ENCODE measurements at places on chromosomes 7 and 10. TPM values are rescaled to one million over a fixed set of nuclear protein-coding genes. Genes with fewer than 3 reads are reported as not detected.

- peaks cover 7% of the 10 kb centered on the region for H3K4me1 ChIP-seq
- H3K4me3 ChIP-seq: no peak overlapping the region
- DNase-seq: no peak
- H3K36me3 ChIP-seq: no peaks in the 10 kb centered on the region
- no peak overlapping the region for H3K27ac ChIP-seq
- H3K27me3 ChIP-seq: no peaks in the 10 kb centered on the region
These were observed 46.3 kb upstream of the SHH start for GRCh38 chr7:155858521-155859061.

DNA sequence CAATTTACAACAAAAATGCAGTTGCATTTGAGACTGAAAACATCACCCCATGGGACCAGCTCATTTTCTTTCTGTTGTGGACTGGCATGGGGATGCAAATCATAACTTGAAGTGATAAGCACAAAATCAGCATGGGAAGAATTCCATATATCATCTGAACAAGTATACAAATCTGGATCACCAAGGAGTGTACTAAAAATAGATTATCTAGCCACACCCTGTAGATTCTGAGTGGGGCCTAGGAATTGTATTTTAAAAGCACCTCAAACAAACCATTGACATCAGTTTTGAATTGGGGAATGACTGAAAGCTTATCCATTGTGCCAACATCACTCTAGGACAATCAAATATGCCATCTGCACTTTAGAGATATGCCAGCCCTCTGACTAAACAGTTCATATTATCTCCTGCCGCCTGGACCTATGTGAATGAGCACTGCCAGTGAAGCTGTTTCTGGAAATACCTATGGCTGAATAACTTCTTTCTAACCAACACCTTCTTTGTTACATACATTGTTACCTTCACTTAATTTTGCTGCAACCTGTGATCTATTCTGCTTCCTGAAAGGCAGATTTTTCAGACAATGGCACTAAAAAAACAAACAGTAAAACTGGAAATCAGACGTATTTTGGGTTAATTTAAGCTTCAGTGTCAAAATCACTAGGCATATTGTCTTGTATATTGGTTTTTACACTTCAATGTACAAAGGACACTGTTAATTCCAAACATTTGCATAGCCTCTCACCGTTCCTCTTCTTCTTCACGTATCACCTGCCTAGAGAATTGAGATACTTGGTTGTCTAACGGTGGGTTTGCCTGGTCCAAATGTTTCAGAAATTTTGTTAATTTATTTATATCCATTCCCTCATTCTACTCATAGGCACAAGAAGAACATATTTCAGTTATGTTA, 42.4 kb upstream of the HGF start:
- H3K27ac ChIP-seq: no peak overlapping the region
- H3K27me3 ChIP-seq: no peaks in the 10 kb centered on the region
- H3K4me1 ChIP-seq: no peaks in the 10 kb centered on the region
- no peak for DNase-seq
- H3K36me3 ChIP-seq: no peaks in the 10 kb centered on the region

- no peaks in the 10 kb centered on the region for H3K27me3 ChIP-seq
- no peak for DNase-seq
- H3K27ac ChIP-seq: no peak overlapping the region
These were observed 65.2 kb upstream of the OIT3 start for GRCh38 chr10:72828294-72828693.

DNA sequence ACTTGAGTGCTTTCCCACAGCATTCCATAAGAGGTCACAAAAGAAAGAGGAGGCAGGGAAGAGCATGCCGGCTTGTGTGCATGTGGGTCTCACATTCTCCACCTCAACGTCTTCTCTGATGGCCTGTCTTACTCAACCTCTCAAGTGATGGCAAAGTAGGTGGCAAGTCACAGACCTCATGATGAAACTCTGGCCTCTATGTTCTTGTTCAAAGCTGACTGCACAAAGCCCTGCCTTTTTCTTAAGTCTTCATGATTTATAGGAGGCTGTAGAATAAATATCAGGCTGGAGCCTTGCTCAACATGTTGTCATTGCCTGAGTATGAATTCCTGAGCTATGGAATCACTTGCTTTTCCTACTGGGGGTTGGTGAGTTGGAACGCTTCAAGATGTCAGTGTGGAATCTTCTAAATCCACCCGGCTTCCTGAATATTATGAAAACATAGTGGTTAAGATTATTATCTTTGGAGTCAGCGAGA, 213.6 kb upstream of the INHBA start:
- H3K27ac ChIP-seq: peak overlapping the region; percentile 62
- DNase-seq: no peak
- H3K4me1 ChIP-seq: peaks cover 9% of the 10 kb centered on the region
- no peaks in the 10 kb centered on the region for H3K27me3 ChIP-seq
- no peak overlapping the region for H3K4me3 ChIP-seq
- no peaks in the 10 kb centered on the region for H3K36me3 ChIP-seq

- no peaks in the 10 kb centered on the region for H3K4me1 ChIP-seq
- DNase-seq: no peak
- H3K27me3 ChIP-seq: no peaks in the 10 kb centered on the region
- no peaks in the 10 kb centered on the region for H3K36me3 ChIP-seq
- no peak overlapping the region for H3K27ac ChIP-seq
- peak overlapping the region; percentile 65 for H3K4me3 ChIP-seq
These were observed 843 bp downstream of the CFAP70 start for GRCh38 chr10:73357821-73358220.

DNA sequence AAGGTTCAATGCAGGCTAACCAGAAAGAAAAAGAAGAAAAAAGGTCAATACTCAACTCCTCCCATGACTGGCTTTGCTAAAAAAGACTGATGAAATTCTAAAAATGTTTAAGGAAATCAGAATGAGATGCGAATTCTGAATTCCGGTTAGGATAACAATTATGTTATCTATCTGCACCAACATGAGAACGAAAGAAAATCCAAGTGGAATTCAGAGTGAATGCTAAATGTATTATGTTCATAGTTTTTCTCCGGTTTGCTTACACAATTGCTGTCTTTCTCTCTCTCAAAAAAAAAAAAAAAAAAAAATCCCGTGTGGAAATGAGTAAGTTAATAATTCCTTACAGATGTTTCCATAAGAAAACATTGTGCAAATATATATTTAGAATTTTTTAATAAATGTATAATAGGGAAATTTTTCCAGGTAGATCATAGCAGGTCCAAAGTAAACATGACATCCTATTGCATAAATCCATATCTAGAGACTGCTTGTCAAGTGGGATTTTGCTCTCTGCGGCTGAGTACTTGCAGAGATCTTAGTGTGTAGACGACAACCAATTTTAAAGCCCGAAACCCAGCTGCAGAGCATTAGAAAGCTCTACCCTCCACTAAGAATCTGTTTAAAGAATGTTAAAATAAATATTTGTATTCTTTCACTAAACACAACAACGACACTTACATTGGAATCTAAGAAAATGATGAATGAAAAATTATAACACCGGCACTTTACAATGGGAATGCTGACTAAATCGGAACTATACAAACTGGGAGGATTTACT, 104.0 kb downstream of the JAZF1 start:
- DNase-seq: no peak
- H3K4me3 ChIP-seq: no peak overlapping the region
- no peaks in the 10 kb centered on the region for H3K36me3 ChIP-seq

Gene NRCAM
- 6.3 TPM for total RNA-seq

Gene CUBN
- total RNA-seq: 0.83 TPM

Gene TFEC
- total RNA-seq: not detected

Gene LRRC18
- not detected for total RNA-seq
